GM04503 (cell line): ENCODE measurements at places on chromosomes 1 and 21.

DNA sequence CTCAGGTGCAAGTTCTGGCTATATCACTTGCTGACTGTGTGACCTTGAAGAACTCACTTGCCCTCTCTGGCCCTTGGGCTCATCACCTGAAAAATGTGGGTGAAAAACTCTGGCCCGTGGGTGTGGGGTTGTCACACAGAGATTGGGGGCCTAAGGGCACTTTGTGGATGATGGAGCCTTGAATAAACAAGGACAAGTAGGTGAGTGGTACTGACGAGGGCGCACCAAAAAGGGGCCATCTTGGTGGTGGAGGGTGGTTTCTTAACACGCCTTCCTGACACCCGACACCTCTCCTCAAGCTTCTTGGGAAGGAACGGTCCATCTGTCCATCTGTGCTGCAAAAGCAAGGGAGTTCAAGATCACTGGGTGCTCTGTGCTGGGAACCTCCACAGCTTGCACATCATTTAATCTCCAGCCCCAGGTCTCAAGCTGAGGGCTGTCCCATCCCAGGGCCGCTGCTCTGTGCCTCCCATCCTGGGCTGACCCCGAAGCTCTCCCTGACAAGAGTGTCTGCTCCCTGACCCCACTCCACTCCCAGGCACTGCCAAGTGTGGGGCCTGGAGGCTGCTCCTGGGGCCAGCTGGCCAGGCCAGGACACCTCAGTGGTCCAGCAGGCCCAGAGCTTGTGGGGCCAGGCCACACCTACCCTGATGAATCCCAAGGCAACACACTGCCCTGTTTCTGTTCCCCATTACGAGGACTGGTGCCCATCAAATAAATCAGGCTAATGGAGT, 97.3 kb downstream of the GLIS1 start:
- DNase-seq: no peak

DNA sequence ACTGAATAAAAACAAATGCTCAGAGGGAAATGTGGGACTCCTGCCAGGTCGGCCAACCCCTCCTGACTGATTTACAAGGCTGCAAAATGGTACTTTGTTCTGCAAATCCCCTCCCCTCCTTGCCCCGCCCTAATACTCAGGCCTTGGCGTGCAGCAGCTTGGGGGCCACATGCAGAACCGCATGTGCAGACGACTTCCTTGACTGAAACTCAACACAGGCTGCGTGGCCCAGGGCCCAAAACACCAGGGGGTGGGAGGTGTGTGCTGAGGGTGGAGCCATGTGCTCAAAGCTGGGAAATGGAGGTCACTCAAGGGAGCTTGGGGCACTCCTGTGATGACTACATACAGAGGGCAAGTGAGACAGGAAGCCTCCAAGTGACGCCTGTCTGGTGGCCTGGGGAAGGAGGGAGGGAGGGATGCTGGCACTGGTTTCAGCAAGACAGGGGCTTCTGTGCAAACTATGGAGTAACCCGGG, 87.2 kb downstream of the MRPL37 start:
- DNase-seq: no peak

GRCh38 chr1:221638595-221638994, 103.3 kb downstream of the DUSP10 start:
- DNase-seq: no peak

- no peak for DNase-seq
These were observed 38.3 kb downstream of the CD34 start for GRCh38 chr1:207872621-207873020.

DNA sequence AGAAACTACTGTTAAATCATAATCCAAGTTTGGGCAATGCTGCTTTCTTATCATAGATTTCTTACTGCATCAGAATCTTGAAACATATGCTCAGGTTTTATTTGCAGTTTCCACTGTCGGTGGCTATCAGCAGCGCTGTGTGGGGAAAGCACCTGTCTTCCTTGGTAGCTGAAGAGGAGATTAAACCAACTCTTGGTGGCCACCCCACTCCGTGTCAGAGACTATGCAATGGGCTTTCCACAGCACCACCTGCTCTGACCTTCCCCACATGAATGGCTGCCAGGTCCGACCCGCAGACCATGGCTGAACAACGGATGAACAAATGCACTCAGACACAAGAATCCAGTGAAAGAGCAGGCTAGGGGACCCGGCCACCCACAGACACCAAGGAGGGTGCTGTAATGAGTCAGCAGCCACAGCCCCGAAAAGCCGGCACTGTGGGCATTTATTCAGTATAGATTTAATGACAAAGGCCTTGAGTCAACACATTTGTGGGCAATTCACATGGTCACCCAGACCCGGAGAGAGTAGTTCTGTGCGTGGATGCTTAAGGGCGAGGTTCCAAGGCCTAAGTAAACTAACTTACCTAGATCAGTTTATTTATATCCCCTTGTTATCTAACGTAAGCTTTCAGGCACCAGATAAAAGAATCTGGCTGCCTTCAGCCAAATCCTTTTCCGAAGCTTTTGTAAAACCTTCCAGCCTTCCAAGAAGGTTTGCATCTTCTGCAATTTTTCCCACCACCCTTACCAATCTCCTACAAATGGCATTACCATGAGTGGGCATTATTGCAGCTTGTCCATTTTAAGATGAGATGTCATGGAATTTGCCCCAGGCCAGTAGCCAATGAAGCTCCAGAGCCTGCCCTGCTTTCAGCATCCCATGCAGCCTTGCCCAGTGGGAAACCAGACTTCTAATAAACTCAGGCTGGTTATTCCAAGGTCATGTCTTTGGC, 82.7 kb downstream of the HLCS start:
- DNase-seq: no peak

GRCh38 chr1:45913731-45914501, 110.5 kb downstream of the MAST2 start:
- DNase-seq: no peak

- no peak for DNase-seq
These were observed 32.6 kb upstream of the FMO2 start for GRCh38 chr1:171152549-171152948.

GRCh38 chr1:15947382-15948090, 28.4 kb downstream of the ZBTB17 start:
- no peak for DNase-seq

- no peak for DNase-seq
These were observed 21.8 kb downstream of the C1orf21 start for GRCh38 chr1:184408580-184408979.

DNA sequence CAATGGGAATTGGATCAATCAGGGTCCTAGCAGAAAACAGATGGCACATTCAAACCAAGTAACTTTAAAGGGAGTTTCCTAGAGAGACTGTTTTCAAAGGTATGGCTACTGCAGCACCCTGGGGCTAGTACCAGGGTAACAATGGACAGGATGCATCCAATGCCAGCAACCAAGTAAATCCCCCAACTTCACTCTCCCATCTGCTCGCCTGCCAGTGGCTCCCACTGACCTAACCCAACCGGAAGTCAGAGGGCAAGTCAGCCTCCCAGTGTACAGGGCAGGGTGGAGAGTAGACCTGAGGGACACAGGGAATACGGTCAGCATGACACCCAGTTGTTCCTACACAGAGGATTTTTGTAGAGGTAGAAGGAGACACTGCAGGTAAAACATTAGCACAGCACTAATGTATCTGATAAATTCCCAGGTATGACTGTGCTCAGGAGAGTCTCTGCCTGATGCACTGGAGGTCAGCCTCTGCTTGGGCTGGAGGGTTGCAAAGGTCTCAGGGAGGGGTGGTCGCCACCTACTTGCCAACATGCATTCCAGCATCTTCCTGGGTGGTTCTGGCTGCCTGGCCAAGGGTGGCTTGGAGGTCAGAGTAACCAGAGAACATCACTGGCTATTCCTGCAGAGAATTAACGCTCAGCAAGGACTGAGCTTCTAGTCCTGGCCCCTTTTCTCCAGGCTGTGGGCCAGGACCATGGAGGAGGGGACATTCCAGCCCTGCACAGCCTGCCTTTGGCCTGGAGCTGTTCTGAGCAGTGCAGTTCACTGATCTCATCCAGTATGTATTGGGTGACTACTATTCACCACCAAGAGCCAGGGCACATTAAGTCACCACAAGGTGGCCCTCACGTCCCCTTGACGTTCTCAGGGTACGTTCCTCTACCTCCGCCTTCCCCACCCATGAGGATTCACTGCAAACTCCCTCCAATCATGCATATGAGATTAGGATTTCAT, 5.1 kb upstream of the GJA4 start:
- DNase-seq: peak; percentile 30

- no peak for DNase-seq
These were observed 175.8 kb upstream of the VAMP3 start for GRCh38 chr1:7595336-7595735.

DNA sequence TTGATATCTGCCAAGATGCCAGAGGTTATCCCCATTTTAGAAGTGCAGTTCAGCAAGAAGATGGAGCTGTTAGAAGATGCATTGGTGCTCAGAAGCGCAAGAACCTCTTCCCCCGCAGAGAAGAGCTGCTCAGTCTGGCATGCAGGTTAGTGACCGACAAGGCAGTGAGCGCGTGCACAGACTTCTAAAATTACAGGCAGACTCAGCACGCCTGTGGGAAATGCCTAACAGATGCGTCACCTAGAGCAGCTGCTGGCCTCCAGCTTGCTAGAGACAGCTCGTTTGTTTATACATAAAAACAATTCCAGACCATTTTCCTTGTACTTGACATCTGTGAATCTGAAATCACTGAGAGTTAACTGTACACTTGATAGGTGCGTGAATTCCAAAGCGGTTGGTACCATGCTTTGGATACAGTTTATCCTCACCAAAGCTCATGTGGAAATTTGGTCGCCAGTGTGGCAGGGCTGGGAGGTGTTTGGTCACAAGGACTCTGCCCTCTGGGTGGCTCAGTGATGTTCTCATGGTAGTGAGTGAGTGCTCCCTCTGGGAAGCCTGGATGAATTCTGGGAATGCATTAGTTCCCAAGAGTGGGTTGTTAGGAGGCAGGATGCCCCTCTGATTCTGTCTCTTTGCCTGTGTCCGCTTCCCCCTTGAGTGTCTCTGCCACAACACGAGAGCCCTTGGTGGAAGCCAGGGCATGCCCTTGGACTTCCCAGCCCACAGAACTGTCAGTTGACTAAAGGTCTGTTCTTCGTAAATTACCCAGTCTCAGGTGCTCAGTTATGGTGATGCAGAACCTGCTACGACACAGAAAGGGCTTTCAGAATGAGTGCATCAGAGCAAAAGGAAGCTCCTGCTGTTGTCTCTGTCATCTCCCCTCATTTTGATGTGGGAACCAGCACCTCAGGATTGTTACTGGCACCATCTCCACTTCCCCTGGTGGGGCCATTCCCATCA, 24.4 kb downstream of the SNAP47 start:
- DNase-seq: peak; percentile 87

DNA sequence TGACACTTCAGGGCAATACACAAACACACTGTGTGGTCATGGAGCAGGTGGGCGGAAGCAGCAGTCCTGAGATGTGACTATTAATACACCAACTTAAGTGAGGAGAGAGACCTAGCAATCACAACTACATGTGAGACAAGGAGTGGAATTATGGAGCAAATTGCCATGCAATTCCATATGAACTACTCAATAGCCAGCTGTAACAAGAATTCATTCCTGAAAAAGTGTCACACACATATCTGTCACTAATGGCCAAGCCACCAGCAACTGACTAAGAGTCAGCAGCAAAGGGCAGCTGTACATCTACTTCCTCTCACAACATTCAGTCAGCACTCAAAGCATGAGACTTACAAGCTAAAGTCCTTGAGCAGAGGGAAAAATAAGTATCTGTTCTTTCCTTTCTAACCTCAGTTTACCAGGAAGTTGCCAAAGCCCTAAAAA, 46.2 kb downstream of the GPR3 start:
- no peak for DNase-seq

GRCh38 chr1:244362476-244362875, 89.2 kb downstream of the ADSS2 start:
- DNase-seq: no peak

DNA sequence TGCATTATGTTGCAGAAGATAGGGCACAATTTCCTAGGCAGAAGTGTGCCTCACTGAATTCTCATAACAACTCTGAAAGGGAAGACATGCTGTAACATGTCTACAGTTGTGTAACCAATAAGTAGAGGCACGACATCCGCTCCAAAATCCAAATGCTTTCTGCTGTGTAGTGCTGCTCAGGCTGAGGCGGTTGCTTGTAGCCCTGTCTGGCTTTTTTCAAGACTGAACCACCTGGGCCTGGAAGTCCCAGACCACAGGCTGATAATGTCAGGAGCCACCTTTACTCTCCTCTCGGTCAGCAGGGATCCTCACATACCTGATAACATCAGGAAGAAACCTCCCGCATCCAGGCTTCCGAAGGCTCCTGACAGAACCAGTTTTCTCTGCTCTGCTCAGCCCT, 10.9 kb downstream of the AKNAD1 start:
- no peak for DNase-seq

DNA sequence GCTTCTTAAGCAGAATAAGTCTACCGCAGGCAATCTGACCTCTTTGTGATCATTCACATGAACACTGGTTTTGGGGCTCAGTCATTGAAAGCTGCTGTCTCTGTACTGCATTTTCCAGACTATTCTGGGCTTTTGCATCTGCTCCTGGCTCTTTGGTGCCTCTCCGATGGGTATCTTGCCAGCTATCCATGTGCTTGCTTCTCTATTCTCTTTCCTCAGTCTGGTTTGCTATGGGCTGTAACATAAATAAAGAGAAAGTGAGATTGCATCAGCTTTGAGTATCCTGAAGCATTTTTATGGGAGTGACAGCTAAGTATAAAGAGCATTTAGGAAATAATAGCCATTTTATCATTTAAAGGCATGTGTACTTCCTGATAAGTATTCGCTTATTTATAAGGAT, 70.7 kb downstream of the C1orf21 start:
- peak; percentile 9 for DNase-seq

- DNase-seq: no peak
These were observed 42.3 kb downstream of the MAN1C1 start for GRCh38 chr1:25658791-25659431.

- no peak for DNase-seq
These were observed at the start of gene ZP4 for GRCh38 chr1:237890822-237891221. ZP4 (minus strand) TSS chr1:237890922; CDS start chr1:237890635, 287 bp downstream.

DNA sequence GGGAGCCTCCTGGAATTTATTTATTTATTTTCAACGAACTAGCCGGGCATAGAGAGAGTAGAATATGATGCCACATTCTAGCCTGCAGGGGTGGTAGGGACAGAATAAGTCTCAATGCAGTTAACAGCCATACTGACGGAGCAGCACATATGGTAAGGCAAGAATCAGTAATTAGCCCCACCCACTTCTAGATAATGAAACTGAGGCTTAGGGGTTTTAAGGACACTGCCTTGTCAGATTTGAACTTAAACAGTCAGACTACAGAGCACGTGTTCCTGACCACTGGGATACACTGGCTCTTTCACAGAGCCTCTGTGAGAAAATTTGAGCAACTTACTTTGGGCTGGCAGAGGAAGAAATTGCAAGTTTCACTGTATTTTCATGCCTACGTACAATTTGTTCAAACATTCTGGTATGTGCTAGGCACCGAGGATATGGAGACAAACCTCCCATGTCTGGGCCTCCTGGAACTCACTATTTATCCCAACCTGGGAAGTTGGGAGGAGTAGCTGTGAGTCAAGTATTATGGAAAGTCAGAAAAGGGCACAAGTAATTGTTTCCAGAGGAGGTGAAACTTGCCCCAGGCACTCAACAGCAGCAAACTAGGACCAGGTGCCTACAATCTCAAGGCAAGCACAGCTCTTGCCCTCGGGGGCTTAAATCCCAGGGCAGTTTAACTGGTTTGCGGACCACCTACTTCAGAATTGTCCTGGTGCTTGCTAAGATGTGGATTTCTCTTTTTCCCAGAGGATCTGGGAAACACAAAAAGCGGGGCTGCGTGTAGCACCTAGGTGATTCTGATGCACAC, 1.6 kb upstream of the CLIC4 start:
- no peak for DNase-seq
